ENCODE measurements at places on chromosomes 6 and 20.

- DNase-seq: no peak
Observed at GRCh38 chr6:148713921-148714320, 32.9 kb upstream of the UST start.

DNA sequence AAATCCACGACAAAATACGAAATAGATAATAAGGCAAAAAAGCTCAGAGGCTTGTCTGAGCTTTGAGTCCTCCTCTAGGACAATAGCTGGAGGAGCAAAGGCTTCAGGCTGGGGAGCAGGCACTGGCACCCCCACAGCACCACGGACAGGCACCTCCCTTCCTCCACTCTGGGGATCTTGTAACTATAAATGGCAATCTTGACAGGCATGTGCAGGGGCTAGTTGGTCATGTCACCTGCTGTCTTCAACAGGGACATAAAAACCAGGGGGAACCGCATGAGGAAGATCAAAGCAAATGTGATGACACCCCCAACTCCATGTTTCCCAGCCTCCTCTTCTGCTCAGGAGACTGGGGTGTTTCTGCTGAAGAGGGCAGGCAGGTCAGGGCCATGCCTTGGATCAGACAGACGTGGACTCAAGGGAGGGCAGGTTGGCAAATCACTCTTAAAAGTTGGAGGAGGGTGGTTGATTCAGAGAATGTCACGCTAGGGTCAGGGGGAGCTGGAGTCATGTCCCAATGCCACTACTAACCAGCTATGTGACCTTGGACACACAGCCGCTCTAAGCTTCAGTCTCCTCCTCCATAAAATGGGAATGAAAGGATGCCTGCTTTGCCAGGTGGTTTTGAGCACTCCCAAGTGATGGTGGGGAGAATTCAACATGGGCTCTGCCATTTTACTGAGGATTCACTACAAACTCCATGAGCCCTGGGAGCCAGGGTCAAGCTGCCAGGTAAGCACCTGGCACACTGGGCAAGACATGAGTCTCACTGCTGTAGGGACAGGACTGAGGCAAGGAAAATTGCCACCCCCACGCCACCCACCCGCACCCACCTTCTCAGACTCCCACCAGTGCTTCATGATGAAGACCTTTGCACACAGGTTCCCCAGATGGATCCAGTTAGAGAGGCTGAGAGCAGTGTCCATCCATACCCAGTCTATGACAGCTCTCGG is 48.0 kb downstream of the NPEPL1 start:
- DNase-seq: no peak

DNA sequence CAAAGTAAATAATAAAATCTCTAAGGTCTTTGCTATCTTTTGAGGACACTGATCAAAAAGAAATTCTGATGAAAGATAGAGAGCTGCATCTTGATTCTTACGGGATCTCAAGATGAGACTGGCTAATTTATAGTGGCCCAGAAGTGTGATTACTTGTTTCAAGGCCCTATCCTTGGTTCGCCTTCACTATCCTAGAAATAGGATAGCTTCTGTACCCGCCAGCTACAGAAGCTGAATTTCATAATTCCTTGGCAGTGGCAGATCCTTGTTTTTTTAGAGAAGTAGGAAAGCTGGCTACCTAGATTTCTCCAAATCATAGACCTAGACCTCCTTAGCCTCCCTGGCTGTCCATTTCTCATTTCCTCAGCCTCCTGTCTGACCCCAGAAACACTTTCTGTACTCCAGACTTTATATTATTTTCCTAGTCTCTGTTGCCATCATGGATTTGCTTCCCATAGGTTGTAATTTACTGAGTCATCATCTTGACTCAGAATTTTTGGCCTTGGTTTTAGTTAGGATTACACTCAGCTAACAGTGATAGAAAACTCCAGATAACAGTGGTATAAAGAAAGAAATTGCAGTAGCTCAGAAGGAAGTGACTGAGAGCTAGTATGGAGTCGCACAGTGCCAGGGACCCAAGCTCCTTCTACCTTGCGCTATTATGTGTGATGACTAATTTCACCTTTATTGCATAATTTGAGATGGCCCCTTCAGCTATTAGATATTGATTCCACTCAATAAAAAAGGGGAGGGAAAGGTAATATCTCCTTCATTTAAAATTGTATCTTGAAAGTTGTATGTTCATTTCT is 27.7 kb downstream of the PHF3 start:
- DNase-seq: no peak

DNA sequence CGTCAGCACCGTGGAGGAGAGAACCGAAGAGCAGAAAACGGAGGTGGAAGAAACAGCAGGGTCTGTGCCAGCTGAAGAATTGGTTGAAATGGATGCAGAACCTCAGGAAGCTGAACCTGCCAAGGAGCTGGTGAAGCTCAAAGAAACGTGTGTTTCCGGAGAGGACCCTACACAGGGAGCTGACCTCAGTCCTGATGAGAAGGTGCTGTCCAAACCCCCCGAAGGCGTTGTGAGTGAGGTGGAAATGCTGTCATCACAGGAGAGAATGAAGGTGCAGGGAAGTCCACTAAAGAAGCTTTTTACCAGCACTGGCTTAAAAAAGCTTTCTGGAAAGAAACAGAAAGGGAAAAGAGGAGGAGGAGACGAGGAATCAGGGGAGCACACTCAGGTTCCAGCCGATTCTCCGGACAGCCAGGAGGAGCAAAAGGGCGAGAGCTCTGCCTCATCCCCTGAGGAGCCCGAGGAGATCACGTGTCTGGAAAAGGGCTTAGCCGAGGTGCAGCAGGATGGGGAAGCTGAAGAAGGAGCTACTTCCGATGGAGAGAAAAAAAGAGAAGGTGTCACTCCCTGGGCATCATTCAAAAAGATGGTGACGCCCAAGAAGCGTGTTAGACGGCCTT is 41.6 kb downstream of the ZBTB2 start:
- DNase-seq: no peak

DNA sequence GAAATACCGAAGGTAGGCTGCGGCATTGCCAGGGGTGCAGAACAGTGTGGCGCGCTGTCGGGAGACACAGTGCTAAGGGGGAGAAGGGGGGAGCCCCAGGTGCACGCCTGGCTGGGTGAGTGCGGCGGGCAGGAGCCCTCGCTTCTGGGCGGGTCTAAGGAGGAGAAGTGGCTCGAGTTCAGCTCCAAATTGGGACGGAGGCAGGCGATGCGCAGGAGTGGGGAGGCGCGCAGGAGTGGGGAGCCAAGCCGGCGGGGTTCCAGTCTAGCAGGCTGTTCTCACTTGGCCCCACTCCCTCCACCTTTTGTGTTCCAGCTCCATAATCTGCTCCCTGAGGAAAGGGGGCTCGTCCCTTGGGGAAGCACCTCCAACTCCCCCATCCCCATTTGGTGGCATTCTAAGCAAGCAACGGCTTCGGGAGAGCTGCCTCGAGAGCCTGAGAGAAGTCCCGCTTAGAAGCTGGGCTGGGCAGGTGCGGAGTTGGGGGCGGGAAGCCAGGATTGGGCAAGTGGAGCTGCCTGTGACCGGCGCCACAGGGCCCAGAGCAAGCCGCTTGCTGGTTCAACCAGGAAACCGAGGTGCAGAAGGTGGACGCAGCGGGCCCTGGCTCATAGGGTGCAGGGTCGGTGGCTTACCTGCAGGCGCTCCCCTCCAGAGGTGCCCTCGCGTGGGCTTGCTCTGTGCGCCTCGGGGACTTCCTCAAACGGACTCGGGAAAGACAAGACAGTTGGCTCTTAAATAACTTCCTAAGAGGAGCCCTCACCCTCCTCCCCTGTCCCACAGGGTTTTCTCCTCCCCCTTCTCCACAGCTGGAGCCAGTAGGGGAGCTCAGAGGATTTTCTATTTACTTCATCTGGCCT is at the start of gene F13A1:
TSS of gene F13A1 (minus strand) at position 711 of the 860 bp plus-strand sequence. CDS start 1,998 bp downstream, outside the sequence.
- DNase-seq: no peak

DNA sequence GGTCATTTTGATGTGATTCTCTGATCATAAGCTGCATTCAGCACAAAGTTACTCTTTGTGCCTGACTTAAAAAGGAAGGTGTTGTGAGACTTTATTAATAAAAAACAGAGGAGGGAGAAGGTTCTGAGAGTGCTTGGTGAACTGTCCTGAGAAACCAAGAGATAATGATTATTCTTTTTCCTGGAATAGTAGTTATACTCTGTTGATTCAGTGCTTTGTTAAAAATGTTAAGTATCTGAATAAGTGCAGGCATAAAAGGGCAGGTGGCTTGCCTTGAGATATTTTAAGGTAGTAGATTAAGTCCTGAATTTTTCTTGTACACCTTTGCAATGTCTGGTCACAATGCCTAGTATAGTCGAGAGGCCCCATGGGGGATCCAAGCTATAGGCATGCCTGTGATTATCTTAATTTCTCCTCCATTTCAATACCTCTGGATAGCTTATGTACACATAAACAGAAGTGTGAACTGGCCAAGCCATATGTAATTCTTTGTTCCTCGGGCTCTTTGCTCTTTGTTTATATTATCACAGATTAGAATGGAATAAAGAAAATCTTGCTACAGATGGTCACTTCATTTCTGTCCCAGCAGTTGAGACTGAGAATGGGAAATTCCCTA is 50.0 kb downstream of the SOBP start:
- no peak for DNase-seq

GRCh38 chr20:35196313-35196712 is 24.4 kb downstream of the PROCR start:
- no peak for DNase-seq

DNA sequence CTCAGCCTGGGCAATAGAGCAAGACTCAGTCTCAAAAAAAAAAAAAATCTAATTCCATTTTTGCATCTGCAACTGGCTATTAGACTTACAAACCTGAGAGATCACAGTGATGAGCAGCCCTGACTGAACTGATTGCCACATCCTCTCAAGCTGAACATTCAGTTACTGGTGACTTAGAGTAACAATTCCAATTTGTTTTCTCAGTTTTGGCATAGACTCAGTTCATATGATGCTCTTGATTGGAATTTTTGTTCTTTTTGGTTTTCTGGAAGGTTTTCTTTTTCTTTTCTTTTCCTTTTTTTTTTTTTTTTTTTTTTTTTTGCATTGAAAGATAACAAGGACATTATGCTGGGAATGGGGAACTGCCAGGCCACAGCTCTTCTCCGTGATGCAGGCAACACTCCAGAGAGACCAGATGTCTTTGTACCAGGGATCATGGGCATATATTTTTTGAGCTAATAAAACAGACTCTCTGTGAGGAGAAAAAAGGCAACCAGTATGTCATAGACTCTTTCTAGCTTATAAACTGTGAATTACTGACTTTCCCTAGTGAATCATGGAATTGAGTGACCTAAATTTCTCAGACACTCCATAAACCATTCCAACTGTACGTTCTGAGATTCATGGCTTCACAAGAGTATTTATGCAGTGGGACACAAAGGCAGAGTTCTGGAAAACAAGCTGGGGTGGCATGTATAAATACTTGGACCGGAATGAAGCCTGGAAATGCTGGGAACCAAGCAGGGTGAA is 86.0 kb upstream of the SLC2A12 start:
- no peak for DNase-seq

GRCh38 chr6:5083307-5083583 is 1.9 kb upstream of the PPP1R3G start:
- no peak for DNase-seq

DNA sequence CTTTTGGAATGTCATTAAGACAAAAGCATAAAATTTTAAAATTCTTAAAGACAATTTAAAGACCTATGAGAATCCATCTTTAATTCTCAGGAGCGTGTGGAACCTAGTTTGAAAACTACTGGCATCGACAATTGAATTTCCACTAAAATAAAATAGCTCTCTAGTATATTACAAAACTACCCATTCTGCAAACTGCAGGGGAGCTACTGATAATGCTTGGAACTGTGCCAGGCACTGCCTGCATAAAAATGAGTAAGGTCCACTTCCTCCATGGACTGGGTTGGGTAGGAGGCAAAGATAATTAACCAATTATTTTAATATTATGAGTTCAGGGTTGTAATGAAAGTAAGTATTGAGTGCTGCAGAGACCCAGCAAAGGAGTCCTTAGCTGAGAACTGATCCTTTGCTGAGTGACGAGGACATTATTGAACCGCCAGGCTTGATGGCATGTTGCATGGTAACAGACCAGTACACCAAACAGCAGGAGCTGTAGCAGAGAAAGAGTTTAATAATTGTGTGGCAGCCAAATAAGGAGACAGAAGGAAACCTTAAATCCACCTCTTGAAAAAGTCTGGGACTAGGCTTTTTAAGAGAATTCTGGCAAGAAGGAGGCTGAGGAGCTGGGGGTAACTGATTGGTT is 261.3 kb downstream of the ESR1 start:
- no peak for DNase-seq

DNA sequence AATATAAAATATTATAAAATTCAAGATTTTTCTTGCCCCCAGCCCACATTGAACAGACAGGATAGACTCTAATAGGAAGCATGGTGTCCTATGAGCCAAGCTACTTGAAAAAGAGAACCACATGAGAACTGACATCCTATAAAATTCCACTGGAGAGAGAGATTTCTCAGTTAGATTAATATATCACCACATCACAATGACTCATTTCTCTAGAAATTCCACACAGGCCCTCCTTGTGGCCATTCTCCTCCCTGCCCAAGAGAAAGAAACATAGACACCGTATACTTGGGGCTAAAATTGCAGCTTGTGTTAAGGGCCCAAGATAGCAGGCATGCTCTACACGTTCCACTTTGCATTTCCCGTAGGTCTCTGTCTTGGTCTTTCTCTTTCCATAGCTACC is 481.4 kb downstream of the PTPRT start:
- DNase-seq: no peak

DNA sequence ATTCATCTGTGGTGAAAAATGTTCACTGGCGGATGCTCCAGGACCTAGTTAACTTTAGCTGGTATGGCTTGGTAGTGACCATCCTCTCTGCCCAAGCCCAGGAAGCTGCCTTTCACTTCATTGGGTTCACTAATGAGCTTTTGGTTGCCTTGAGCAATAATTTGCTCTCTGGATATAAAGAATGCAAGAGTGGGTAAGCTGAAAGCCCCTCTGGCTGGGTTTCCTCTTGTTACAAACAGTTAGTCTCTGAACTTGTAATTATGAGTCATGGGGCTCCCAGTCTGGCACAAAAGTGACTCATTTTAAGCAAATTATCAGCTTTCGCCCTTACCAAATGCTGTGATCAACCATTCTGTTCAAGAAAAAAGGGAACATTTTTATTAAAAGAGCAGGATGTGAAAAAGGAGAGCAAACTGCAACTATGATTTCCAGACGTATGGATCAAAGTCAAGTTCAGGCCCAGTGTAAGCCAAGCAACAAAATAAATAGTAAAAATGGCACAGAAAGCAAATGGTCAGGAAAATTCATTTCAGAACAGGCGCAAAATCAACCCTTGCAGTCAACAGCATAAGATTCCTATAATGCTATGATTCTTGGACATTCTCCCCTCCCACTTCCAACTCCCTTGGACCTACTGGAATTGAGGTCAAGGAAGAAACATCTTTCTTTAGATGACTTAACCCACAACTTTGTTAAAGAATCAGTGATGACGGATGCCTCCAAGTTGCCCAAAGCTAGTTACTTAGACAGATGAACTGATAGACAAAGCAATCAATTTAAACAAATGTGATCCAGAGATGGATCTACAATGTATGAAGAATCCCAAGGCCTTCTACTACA is 130.0 kb upstream of the KCNK16 start:
- DNase-seq: no peak

Data from thoracic aorta (tissue), 2 donors.